ENCODE measurements at places on chromosomes 6 and 20.
A peak's percentile ranks its signal among the peaks of the same experiment; 100 is the strongest.

- DNase-seq: no peak
Measured at GRCh38 chr6:108170332-108171290, 4.8 kb downstream of the NR2E1 start.

DNA sequence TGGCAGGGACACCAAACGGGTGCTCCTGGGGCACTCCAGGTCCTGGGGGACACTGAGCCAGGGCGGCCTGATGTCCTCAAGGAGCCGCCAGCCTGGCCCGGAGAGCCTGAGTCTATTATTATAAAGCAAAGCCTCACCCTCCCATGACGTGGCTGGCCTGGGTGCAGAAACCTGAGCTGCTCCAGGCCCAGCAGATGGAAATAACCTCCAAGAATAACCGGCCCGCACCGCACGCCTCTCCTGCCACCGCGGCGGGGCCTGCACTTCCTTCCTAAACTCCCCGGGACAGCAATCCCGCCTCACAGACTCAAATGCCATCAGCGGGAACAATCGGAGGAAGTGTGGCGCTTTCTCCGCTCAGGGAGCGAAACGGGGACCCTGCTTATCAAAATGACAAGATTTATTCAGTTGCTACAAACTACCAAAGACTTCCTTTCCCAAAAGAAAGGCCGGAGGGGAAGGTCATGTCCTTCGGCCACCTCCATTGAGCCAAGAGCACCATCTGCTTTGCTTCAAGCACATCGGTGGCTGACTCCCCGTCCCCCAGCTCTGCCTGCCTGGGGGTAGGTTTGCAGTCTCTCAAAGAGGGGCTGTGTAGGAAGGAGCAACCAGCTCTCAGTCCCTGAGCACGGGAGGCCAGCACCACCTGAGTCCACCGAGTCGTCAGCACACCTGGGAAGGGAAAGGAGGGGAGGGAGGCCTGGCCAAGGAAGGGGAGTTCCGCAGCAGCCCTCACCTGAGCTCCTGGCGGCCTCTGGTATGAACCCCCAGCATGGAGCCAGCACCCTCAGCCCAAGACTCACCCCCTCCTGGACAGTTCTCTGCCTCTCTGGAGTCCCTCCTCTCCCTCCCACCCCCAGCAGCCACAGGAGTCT is 78.6 kb upstream of the QKI start:
- no peak for DNase-seq

- no peak for DNase-seq
Measured at GRCh38 chr6:40543776-40544175, 43.4 kb downstream of the LRFN2 start.

GRCh38 chr6:168299541-168300511 is 19.8 kb downstream of the DACT2 start:
- DNase-seq: no peak

GRCh38 chr20:62170536-62170935 is 12.3 kb upstream of the MTG2 start:
- no peak for DNase-seq

GRCh38 chr6:133431031-133431430 is 189.9 kb downstream of the EYA4 start:
- no peak for DNase-seq

DNA sequence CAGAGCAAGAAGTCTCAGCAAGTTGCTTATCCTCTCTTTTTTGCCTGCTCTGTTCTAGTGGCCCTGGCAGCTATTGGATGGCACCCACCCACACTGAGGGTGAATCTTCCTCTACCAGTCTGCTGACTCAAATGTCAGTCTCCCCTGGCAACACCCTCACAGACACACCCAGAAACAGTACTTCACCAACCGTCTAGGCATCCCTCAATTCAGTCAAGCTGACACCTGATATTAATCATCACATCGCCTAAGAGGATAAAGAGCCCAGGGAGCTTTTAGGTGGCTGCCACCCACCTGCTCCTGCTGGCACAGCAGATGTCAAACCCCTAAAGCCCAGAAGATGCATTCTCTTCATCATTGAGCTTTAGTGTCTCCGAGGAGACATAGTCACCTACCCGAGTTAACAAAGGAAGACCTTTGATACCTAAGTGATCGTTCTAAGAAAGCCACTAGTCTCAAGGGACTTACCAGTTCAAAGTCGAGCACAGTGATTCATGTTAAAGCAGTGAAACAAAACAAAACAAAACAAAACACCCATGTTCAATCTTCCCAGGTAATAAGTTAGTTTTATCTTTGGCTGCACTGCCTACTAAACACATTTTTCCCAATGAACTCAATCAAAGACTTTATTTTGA is 97.7 kb upstream of the KCNQ5 start:
- no peak for DNase-seq

GRCh38 chr6:14964556-14965270 is 281.2 kb upstream of the JARID2 start:
- no peak for DNase-seq

GRCh38 chr6:156423829-156424228 is 353.3 kb upstream of the ARID1B start:
- no peak for DNase-seq

GRCh38 chr6:45272626-45273025 is 55.5 kb upstream of the RUNX2 start:
- no peak for DNase-seq

- DNase-seq: no peak
Measured at GRCh38 chr6:84836366-84836765, 72.0 kb upstream of the TBX18 start.

DNA sequence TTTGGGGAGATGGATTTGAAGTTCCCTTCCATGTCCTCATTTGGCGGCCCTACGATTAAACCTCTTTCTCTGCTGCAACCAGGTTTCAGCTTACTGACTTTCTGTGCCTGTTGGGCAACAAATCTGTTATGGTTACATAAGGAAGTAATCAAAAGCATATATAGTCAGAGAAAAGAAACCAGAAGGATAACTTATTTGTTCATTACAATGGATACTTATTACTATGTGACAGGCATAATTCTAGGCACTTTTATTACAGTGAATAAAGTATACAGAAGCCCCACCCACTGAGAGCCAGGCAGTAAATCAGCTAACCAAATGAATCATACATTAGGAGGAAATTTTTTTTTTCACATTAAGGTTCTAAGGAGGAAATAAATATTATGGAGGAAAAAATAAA is 9.6 kb upstream of the TRIM31 start:
- no peak for DNase-seq

DNA sequence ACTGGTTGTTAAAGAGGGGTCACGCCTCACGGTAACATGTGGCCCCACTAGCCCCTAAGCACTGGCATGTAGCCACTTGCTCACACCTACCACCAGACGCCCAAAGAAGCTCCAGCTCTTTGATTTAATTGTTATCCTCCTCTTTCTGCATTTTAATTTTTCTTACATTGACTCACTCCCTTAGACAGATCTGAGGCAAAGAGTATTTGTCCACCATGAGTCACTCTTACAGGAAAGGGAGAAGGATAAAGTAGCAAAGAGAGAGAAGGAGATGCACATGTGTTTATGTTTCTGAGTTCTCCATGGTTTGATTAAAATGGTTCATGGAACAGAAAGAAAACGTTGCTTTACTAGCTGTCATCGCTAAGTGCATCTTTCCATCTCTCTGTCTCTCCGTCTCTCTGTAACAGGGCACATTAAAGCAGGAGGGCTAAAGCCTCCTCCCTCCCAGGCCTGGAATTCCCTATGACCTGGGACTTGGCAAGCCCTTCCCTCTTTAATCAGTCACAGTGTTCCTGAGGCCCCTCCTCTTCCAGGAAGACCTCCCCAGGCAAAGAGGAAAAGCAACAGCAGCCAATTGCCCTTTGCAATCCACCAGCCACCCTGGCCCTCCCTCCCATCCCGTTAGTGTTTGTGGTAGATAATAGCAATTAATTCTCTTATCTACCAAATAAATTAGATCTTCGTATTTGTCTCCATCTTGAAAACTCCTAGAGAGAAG is 112.8 kb upstream of the TSHZ2 start:
- DNase-seq: no peak

- no peak for DNase-seq
Measured at GRCh38 chr6:164294047-164294784, 879.7 kb downstream of the QKI start.

DNA sequence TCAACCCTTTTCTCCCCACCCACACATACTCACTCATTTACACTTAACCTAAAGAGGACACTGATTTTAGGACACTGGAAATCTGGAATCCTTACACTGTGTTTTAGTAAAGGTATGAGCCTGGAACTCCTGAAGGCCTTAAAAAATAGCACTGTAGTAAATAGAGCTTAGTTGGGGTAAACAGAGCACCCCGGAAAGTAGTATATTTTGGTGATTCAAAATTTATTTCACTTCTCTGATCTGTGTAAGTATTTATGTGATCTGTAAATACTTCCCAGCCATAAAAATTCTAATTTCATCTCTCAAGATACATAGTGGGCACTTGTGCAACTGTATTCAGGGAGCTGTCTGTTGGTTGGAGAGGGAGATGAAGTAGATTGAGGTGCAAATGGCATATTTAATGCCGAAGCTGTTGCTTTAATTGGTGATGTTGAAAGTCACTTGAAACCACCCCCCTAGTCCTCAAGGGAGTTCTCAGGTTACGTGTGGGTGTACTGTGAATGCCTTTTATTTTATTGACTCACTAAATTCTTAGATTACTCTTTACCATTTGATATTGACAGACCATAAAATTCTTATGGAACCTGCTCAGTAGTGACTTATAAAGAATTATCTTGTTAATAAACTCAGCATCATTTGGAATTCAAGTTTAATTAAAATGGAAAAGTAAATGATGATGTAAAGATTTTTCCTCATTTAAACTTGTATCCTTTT is 154.9 kb downstream of the SOX4 start:
- no peak for DNase-seq

DNA sequence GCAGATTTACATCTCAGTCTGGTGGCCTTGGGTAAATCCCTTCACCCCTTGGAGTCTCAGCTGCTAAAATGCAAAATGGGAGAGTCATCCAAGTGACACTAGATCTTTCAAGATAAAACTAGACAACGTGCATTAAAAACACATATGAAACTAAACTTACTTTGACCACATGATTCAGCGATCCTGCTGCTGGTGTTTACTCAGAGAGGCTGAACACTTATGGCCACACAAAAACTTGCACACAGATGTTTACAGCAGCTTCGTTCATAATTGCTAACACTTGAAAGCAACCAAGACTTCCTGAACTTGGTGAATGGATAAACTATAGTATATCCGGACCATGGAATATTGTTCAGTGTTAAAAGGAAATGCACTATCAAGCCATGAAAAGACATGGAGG is 55.3 kb upstream of the GPR6 start:
- DNase-seq: no peak

GRCh38 chr20:38523697-38524096 is 51.1 kb downstream of the RALGAPB start:
- no peak for DNase-seq

- no peak for DNase-seq
Measured at GRCh38 chr6:109229536-109229935, 134.2 kb downstream of the CEP57L1 start.

GRCh38 chr6:73630401-73630800 is 23.4 kb downstream of the SLC17A5 start:
- DNase-seq: no peak

GRCh38 chr6:51854876-51855275 is 232.5 kb downstream of the PKHD1 start:
- DNase-seq: no peak

DNA sequence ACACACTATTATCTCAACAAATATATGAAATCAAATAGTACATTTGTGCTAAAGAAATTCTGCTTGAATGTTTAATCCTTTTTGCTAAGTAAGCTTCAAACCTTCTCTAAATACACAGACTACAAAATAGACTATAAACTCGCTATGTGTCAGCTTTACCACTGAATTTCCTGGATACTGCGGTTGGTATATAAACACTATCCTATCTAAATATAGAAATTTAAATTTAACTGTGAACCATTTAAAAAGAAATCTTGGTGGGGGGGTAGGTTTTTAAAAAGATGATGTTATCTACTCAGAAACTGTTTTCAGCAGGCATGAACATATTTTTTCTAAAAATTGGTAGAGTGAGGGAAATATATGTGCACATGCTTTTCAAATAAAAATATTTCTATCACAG is 306.5 kb upstream of the RUNX2 start:
- peak; percentile 6 for DNase-seq

DNA sequence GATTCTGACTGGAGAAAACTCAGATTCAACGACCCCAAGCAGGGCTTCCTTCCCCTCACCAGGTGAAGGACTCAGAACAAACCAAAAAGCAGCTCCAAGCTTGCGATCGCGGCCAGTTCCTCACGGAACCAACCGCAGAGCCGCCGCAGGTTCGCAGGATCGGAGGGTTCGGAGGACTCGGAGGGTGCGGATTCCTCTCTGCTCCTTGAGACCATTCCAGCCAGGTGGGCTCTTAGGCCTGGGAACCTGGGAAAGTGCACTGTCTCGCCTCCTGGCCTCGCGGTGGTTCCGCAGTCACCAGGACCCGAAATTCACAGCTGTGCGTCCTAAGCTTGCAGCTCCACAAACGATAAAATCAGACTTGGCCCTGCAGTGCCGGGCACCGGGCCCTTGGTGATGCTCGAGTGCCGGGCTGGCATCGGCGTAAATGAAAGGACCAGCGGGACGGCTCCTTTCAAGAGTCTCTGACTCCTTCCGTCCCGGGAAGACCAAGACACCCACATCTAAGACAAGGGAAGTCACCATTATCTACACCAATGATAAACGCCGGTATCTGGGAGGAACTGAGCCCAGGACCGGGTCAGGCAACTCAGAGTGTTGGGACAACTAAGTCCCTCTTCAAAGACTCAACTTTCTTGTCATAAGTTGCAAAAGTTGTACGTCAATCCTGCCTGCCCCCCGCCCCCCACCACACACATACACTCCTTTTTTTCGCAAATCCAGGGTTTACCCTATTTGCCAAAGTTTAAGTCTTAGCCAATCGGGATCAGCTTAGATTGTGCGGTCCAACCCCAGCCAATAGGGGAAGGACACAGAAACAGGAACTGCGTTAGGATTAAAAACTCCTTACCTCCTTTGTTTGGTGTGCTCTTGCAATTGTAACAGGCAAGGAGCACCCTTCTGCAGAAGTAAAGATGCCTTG is 69.8 kb upstream of the PRSS16 start:
- no peak for DNase-seq

- no peak for DNase-seq
Measured at GRCh38 chr6:106973018-106973835, 1.3 kb downstream of the CD24 start.
